Stimulated activated CD8-positive, alpha-beta memory T cell treated with anti-CD3 and anti-CD28 coated beads, Interleukin-2, amount 100 ng/mL, for 1 hour (primary cell): ENCODE measurements at places on chromosomes 12 and 14.
A peak's percentile ranks its signal among the peaks of the same experiment; 100 is the strongest.

GRCh38 chr14:76498976-76499375 lies 123.0 kb downstream of the ESRRB start:
- no peak for DNase-seq

DNA sequence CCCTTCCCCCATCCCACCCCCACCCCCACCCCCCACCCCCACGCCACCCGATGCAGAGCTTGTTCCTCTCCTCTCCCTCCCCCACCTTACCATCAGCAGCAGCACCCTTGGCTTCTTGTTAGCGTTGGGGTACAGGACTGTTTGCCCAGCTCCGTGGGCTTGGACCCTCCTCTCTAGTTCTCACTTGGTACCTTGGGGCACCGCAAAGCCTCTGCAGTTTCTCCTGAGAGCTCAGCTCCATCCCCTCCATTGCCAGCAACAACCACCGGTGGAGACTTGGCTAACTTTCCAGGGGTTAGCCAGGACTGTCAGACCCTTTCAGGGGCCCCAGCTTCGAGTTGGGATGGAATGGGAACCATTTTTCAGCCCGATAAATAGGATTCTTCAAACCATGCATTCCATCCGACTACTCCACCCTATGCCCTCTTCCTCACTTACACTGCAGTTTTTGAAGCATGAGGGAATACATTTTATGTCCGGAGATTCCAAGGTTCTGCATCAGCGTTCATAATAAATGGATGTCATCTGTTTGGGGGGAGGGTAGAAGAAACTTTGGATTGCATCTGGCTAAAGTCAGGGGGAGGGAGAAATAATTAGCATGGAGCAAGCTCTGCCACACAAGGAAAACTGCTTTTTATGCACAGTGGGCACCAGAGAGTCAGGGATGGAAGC lies 1.1 kb downstream of the SCN8A start:
- no peak for DNase-seq

- DNase-seq: no peak
Observed at GRCh38 chr12:133231001-133231400, 4.7 kb downstream of the ANHX start.

- DNase-seq: no peak
Observed at GRCh38 chr14:88598097-88598675, 35.3 kb downstream of the ZC3H14 start.

DNA sequence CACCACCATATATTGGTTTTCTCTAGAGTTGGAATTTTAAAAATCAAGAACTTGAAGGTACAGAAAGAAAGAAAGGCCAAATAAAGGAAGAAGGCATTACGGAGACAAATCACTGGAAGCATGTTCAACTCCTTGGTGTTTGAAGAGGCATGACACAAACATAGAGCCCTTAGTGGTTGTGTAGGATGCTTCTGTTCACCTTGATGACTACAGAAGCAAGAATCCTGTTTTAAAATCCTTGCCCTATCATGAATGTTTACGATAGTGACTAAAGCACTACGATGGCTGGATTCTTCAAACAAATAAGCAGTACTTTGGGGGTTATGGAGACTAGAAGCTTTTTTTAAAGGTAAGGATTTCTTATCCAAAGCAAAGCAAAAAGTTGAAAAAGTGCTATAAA lies 10.3 kb upstream of the ISM2 start:
- no peak for DNase-seq

- no peak for DNase-seq
Observed at GRCh38 chr14:21093769-21094681, 4.4 kb downstream of the ZNF219 start.

GRCh38 chr12:58925111-58925611 lies 4.9 kb upstream of the LRIG3 start:
- no peak for DNase-seq

DNA sequence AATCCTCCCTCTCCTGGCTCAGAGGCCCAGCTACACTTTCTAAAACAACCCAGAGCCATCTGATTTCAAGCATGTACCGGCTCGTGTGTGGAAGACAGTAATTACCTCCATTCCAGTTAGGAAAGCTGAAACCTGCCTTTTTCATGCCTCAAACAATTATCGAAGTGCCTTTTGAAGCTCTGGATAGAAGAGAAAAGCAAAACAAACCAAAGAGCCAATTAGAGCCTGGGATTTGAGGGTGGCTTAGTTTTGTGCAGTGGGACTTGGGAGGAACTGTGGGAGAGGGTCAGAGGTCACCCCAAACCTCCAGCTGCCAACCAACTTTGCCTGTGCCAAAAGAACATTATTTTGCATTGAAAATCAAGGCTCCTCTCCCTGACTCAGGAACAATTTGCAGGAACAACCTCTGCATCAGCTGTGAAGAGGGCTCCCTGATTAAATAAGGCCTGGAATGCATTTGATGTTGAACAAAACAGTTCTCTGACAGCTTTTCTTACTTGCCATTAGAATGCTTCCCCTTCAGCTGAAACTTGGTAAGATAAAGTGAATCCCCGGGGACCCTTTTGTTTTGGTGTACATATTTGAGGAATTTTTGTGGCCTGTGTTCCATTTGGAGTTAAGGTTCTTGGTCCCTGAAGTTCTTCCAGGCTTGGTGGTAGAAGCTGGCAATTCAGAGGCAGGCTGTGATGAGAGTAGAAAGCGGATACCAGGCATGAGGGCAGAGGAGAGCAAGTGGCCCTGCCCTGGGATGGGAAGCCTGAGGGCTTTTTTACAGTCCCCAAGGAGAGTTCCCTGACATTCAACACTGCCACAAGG lies 270.1 kb downstream of the ZFP36L1 start:
- DNase-seq: no peak

- DNase-seq: no peak
Observed at GRCh38 chr12:103819312-103819711, 21.7 kb downstream of the NT5DC3 start.

- no peak for DNase-seq
Observed at GRCh38 chr14:76306131-76306530, 69.8 kb upstream of the ESRRB start.

GRCh38 chr14:55354500-55354899 lies 57.1 kb downstream of the ATG14 start:
- DNase-seq: peak; percentile 26

DNA sequence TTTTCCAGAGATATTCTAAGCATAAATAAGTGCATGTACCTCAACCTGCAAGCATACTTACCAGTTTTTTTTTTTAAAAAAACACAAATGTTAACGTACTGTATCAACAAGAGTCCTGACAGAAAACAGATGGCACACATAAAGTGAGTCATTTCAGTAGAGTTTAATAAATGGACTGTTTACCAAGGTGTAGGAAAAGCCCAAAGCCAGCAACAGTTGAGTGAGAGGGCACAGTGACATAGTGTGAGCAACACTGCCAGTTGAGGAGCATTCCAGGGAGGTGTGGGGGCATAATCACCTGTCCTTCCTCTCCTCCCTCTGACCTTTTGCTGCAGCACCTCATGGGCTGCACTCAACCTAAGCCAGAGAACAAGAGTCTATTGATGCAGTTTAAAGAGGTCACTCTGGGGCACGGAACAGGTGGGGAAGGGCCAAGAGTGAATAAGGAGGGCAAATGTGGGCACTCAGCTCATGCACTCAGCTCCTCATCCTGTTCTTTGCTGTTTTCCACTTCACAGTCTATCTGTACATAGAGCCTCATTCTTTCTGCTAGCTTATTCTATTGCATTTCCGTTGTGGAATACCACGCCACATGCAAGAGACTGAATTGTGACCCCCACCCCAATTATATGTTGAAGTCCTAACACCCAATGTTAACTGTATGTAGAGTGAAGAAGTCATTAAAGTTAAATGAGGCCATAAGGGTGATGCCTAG lies 29.3 kb downstream of the DHRS2 start:
- DNase-seq: no peak

- DNase-seq: no peak
Observed at GRCh38 chr12:26319511-26319910, 124.1 kb downstream of the SSPN start.

- no peak for DNase-seq
Observed at GRCh38 chr12:27057543-27057942, 24.8 kb downstream of the C12orf71 start.

GRCh38 chr14:23571701-23572523 lies 4.3 kb upstream of the AP1G2 start:
- DNase-seq: no peak

DNA sequence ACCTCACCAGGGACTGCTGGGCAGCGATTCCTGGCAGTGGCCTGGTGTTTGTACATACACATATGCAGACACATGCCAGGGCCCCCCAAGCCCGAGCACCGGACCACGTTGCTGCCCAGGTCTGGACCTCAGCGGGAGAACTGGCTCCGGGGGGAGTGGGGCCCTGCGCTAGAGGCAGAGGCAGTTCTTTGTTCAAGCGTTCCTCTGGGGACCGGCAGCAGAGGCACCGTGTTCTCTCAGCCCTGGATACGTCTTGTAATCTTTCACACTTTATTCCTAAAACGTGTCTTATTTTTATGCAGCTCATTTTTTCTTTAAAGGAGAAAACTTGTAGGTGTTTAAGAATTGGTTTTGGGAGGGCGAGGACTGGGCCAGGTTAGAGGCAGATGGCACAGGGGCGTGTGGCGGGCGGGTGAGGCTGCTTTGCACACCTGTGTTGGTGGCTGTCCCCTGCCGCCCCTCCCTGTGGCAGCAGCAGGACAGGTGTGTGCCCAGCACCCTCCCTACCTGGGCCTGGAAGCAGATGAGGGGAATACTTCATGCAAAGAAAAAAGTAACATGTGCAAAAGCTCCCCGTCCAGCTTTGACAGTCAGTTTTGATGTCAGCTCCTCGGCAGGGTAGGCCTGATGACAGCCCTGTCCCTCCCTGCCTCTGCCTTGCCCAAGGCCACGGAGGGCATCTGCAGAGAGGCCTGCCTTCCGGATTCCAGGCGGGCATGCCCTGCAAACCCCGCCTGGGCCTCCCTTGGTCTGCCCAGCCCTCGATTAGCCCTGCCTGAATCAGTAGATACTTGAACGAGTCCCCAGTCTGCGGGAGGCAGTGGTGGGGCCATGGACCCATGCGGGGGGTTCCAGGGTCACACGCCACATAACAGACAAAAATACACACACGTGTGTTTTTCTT lies 7.0 kb upstream of the PUS1 start:
- DNase-seq: no peak

GRCh38 chr14:90760078-90760444 lies 56.2 kb downstream of the TTC7B start:
- no peak for DNase-seq

GRCh38 chr14:59344691-59345455 lies 120.3 kb downstream of the GPR135 start:
- DNase-seq: no peak

- DNase-seq: no peak
Observed at GRCh38 chr12:6700646-6701051, at the start of gene PIANP. Gene PIANP (minus strand): TSS chr12:6700815. CDS start chr12:6698061, 2,754 bp downstream.

DNA sequence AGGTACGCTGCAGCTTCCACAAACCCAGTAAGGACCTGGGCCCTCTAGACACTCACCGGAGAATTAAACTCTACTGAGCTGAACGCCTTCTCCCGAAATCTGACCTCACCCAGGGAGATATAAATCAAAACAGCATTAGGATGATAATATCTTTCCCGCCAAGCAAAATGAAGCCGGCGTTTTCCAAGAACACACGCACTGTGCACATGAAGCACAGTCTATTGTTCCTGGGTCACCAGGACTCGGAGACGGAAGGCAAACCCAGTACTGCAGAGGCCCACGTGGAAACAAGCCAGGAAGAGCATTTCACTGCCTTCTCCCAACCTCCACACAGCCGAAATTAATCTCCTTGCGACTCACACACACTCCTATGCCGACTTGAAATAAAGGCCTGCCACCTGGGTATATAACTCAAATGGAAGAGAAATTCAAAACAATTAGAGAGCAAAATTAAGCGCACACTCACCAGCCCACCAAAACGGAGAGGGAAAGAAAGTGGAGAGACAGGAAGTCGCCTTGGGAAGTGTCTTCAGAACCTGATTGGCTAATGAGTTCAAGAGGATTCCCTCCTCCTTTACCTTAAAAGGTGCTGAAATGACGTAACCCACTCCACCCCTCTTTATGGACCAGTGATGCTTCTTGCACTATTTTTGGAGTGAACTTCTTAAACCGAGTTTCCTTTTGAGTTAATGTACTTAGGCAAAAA lies at the start of gene CCNB1IP1:
Gene CCNB1IP1 (minus strand): TSS at position 492 of the 706 bp plus-strand sequence. CDS start 16,756 bp downstream, outside the sequence.
- DNase-seq: peak; percentile 2

GRCh38 chr14:72420749-72421474 lies 473.0 kb downstream of the DPF3 start:
- peak; percentile 30 for DNase-seq

- DNase-seq: no peak
Observed at GRCh38 chr12:2804393-2805142, 7.9 kb upstream of the ITFG2 start.

DNA sequence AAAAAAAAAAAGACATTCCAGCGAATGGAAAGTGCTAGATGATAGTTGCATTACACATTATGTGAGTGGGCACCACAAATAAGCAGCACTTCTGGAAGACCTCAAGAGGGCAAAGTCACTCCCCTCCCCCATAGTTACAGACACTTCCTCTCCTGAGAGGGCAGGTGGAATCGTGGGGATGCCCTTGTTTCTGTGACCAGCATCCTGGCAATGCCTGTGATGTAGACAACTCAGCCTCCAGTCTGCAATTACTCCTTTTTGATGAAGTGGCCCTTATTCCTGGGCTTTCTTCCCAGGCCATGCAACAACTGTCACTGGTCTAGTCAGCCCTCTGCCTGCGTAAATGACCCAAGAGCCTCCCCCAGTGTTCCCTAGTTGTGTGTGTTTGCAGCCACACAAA lies 104.8 kb downstream of the VRK1 start:
- DNase-seq: no peak

- no peak for DNase-seq
Observed at GRCh38 chr14:92959189-92959531, 36.2 kb downstream of the CHGA start.

DNA sequence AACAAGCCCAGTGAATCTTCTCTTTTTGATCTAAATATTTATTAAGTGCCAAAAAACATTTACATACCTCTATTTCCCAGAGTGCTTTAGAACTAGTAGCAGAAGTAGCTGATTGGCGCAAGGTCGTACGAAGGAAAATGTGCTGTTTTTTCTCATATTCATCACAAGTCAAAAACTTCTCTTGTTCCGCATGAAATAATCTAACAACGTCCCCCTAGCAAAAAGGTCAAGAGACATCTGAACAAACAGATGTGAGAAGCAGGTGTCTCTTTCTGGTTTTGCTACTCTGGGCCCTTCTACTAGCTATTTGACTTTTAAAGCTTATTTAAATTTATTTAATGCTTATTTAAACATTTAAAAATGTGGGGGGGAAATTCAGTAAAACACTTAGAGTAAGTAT lies 117.8 kb downstream of the ITPR2 start:
- no peak for DNase-seq

DNA sequence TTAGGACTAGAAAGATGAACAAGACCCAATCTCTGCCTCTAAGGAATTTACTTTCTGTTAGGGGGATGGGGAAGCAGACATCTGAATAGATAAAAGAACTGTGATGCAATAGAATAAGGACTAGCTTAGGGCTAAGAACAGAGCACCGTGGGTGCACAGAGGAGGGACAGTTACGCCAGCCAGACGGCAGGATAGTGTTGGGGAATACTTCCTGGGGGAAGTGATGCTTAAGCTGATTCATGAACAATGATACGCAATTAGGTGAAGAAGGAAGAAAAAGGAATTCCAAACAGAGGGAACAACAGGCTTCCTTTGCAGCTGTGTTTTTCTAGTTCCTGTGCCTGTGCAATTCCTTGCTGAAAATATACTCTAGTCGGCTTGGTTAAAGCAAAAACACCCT lies 501.1 kb downstream of the APAF1 start:
- no peak for DNase-seq
